ENCODE measurements at places on chromosomes 7 and 10.

DNA sequence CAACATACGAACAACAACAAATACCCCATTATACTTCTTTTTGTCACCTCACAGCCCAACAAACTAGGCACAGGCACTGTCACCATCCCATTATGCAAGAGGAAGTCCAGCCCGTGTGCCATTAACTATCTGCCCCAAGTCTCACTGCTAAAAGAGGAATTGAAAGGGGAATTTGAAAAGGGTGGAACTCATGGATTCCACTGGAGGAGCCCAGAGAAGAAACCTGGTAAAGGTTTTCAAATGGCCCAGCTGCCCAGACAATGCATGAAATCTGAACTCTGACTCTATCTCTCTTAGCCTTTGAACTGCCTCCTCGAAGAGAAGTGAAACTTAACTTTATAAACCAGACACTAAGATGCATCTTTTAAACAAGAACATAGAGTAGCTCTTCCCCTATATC, 130.0 kb downstream of the PLXNA4 start:
- no peak for DNase-seq

DNA sequence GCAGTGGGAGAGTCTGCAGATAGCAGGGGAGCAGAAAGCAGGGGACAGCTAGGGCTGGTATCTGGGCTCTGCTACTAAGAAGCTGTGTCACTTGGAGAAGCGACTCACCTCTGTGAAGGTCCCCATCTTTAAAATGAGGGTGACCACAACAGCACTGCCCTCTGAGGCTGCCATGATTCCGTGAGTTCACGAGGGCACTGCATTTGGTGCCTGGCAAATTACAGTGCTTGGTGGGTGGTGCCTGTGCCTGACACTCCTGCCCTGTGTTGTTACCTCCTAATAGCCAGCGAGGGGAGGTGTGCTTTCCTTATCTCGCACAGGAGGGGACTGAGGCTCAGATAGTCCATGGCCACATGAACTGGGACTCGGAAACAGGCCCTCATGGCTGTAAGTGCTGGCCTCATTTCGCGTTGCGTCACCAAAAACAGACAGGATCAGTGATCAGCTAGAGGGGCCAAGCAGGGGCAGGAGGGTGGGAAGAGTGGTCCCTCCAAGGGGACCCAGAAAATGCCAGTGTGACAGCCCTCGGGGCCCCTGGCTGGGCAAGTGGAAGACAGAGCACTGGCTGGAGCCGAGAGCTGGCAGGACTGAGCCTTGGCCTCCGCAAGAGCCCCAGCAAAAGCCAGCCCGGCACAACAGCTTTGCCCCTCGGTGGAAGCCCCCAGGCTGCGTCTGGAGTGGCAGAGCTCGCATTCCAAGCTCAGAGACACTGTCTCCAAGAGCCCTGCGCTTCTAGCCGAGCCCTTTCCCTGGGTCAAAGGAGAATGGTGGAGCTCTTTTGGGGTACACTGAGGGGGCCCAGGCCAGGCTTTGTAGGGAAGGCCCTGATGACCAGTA, 17.3 kb upstream of the BNIP3 start:
- no peak for DNase-seq

- no peak for DNase-seq
Observed at GRCh38 chr7:14720785-14721184, 181.8 kb downstream of the DGKB start.

- DNase-seq, result no peak
Observed at GRCh38 chr10:132738454-132739224, 47.3 kb downstream of the NKX6-2 start.

DNA sequence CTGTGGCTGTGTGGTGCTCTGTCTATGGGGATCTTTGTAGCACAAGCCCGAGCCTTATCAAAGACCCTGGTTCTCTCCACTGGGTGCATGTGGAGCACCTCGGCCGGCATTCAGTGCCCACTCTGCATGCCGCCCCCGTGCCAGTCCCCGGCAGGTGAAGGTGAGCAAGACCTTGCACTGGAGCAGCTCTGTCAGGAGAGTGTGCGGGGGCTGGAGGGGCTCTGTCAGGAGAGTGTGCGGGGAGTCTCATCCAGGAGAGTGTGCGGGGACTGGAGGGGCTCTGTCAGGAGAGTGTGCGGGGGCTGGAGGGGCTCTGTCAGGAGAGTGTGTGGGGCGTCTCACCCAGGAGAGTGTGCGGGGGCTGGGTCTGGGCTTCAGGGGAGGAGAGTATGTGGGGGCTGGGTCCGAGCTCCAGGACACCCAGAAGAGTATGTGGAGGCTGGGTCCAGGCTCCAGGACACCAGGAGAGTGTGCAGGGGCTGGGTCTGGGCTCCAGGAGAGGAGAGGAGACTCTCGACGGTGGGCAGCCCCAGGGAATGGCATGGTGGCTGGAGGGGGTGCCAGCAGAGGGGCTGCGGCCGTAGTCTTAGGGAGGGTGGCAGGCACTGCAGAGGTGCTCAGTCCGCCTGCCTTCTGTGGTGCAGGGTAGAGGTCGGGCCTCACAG, 40.8 kb downstream of the INPP5A start:
- no peak for DNase-seq

All from common myeloid progenitor, CD34-positive (primary cell).